Activated naive CD4-positive, alpha-beta T cell treated with anti-CD3 and anti-CD28 coated beads, Interleukin-2, amount 50 U/mL, for 16 hours (primary cell): ENCODE measurements at places on chromosomes 3 and 15.

DNA sequence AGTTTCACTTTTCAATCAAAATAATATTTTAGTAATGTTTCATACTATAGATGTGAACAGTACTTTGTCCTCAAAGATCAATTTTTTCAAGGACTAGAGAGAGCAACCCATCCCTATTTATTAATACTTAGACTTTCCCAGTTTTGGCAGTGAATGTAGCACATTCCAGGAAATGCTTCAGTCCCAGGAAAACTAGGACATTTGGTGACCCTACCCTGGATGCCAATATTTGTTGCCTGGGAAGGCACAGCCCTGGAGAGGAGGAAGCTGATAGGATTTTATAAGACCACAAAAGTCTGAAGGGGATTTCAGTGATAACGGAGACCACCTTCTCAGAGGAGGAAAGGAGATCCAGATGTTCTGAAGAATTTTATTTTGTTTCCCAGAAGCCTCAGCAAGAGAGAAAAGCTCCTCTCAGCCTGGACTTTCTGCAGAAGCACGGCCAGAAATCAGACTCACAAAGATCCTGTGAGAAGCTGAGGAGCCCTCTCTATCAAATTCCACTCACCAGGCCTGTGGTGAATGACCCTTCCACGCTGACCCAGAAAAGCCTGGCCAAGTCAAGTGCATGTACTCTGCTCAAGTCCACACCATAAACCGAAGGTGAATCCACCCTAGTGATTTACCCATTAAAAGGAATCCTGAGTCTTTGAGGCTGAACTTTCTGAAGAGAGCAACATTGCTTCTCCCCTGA is 87.7 kb upstream of the ABHD17C start:
- DNase-seq, result no peak

DNA sequence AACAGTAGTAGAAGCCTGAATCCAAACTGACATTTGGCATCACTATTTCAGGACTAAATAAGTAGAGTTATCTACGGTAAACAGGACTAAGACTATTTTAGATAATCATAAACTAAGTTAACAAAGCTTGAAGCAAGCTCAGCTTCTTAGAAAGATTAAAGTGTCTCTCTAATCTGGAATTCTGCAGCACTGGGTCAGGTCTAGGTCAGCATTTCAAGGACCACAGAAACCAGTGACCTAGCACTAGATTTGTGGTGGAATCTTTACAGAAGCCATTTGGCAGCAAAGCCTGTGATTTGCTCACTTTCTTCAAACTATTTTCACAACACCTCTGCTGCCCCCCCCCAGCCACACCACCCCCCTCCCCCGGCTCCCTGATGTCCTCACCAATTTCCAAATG is 37.5 kb downstream of the IGSF11 start:
- no peak for DNase-seq

DNA sequence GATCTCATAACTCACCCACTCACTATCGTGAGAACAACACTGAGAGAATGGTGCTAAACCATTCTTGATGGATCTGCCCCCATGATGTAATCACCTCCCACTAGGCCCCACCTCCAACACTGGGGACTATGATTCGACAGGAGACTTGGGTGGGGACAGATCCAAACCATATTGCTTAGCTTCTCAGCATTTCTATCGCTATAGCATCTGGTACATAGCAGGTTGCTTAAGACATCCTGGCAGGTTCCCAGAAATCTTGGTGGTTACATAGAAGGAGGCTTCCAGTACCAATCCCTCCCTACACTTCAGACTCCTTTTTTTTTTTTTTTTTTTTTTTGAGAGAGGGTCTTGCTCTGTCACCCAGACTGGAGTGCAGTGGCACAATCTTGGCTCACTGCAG is 487.8 kb downstream of the EDEM1 start:
- no peak for DNase-seq

DNA sequence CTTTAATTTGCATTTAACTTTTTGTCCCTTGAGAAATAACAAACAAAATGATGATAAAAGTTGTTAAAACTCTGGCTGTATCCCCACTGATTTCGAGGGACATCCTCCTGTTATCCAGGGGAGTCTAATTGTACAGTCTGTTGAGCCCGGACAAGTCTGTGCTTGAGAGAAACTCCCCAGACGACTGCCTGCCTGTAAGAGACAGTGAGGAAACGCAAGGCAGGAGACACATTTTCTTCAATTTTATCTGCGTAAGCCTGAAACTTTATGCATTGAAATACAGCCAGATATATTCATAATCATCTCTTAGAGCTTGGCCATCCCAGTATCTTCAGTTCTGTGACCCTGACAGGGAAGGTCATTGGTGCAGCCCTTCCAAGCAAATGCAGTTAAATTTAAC is 97.7 kb downstream of the ROBO2 start:
- DNase-seq, result no peak

DNA sequence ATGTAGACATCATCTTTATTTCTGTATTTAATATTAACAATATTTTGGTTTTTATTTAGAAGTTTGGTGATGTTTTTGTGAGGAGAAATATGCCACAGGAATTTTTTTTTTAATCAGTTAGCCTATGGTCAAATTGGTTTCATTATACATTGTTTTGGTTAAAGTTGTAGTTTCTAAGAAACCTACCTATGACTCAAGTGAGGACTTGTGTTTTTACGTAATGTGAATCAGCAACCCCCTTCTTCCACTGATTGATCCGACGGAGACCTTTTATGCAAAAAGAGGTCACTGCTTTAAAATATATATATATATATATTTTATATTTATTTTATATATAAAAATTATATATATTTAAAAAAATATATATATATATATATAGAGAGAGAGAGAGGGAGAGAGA is 698.1 kb downstream of the FHIT start:
- no peak for DNase-seq

DNA sequence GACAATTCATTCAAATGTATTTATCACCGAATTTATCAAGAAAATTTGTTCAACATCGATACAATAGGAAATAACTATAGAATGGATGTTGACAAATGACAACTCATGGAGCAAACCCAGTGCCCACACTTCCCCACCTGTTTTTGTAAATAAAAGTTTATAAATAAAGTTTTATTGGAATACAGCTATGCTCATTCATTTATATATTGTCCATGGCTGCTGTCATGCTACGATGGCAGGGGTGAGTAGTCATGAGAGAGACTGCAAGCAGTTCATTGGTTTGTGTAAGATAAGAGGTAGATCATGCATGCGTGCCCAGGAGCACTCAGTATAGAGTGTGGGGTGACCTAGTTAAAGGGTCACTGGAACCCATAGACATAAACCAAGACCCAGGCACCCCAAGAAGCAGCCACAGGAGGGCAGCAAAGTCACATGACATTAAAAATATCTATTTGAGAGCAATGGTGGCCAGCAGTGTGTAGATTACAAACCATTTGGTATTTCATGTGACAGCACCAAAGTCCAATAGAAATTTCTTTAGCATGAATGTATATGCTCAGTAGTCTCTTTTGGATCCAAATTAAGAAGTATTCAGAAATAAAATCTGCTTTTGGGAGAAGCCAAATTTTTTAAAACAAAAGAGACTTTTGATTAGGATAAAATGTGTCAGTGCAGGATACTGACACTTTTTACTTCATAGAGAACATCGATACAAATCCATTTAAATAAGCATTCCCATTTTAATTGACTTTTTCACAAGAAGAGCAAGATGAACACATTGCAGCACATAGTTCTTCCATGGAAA is 794.8 kb downstream of the MCTP2 start:
- peak; percentile 12 for DNase-seq

DNA sequence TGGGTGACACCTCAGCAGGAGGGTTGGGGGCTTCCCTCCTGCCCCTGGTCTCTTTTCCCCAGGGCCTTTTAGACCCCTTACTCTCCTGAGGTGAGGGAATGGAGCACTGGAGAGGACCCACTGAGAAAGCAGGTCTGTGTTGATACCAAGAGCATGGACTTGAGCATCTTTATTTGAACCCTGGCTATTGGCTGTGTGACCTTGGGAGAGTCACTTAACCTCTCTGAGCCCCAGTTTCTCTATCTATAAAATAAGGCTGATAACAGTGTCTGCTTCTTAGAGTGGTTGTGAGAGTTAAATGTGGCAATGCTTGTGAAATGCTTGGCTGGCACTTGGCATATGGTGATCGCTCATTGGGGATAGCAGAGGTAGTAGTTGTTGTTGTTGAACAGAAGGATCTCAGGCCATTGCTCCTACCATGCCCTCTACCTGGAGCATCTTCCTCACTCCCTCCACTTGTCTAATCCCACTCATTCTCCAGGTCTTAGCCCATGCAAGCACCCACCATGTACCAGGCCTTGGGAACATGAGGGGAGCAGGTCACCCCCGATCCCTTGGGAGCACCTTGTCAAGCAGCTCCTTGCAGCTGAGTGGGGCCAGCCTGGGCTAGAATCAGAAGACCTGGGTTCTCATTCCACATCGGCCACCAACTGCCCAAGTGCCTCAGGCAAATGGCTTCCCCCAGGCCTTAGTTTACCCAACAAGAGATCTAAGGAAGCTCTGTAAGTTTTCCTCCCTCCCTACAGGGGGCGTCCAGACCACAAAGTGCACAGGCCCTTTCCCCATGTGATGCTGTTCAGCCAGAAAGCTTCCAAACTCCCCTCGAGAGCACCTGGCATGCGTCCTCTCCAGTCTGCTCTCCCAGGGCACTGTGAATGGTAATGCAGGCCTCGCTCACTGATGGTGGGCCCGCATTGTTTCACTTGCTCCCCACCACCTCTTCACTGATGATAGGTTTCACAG is 96.7 kb downstream of the LSM3 start:
- no peak for DNase-seq

DNA sequence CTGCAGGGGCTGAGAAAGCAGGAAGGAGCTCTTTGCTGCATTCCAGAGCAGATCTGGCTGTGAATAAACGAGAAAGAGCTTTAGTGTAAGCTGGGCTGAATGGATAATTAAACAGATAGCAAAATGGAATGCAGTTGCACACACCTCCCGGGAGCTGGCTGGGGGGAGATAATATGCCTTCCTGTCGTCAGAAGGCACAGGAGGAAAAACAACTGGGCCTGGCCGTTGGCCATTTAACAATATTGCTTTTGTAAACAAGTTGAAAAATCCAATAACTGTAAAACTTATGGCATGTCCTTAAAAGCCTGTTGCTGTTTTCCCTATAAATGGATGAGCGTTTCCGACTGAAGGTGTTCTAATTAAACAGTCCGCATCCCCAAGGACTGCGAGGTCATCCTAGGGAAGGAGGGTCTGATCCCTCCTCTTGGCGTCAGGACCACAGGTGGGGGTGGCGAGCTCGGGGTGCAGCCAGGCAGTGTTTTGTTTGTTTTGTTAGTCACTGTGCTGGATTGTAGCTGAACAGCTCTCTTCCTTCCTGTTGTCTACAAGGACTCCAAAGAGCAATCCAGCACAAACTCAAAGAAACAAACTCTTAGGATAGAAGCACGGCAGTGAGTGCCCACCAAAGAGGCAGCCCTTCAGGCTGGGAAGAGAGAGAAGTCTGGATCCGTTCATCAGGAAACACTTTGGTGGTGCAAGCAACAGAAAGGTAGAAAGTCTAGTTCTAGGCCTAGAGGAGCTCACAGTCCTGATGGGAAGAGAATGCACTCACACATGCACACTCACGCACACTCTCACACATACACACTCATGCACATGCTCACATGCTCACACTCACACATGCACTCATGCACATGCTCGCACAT is 133.4 kb upstream of the SMAD3 start:
- no peak for DNase-seq

GRCh38 chr15:29122506-29122905 is 147.1 kb downstream of the NSMCE3 start:
- no peak for DNase-seq

- no peak for DNase-seq
Observed at GRCh38 chr15:50996641-50997040, 88.2 kb downstream of the AP4E1 start.

DNA sequence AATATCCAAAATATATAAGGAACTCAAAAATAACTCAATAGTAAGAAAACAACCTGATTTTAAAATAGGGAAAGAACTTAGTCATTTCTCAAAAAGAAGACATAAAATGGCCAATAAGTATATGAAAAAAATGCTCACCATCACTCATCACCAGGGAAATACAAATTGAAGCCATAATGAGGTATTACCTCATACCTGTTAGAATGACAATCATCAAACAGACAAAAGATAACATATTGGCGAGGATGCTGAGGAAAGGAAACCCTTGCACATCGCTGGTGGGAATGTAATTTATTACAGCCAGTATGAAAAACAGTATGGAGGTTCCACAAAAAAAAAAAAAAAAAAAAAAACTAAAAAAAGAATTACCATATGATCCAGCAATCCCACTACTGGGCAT is 38.2 kb downstream of the KPNA1 start:
- DNase-seq, result no peak

- no peak for DNase-seq
Observed at GRCh38 chr3:15556512-15556911, 35.0 kb upstream of the COLQ start.

- no peak for DNase-seq
Observed at GRCh38 chr15:98968576-98968975, 39.0 kb downstream of the PGPEP1L start.

- DNase-seq, result no peak
Observed at GRCh38 chr3:172705170-172705569, 5.7 kb downstream of the NCEH1 start.

GRCh38 chr3:135168822-135169221 is 373.8 kb downstream of the EPHB1 start:
- no peak for DNase-seq

DNA sequence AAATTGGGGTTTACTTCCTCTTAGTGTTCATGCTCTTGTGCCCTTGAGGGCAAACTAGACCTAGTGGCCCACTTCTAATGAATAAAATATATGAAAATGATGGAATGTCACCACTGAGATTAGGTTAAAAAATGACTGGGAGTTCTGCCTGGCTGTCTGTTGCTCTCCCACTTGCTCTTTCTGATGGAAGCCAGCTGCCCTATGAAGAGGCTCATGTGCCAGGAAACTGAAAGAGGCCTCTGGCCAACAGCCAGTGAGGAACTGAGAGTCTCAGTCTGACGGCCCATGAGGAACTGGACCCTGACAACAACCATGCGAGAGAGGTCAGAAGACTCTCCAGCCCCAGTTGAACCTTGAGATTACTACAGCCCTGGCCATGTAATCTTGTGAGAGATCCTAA is 107.1 kb upstream of the FHIT start:
- no peak for DNase-seq

- no peak for DNase-seq
Observed at GRCh38 chr15:42719043-42719442, 17.9 kb downstream of the CDAN1 start.

- DNase-seq, result no peak
Observed at GRCh38 chr3:120047686-120048085, 46.6 kb downstream of the GSK3B start.

- no peak for DNase-seq
Observed at GRCh38 chr3:63333815-63334214, 55.7 kb downstream of the SYNPR start.

GRCh38 chr3:146974001-146974400 is 368.9 kb upstream of the PLSCR5 start:
- DNase-seq, result no peak

DNA sequence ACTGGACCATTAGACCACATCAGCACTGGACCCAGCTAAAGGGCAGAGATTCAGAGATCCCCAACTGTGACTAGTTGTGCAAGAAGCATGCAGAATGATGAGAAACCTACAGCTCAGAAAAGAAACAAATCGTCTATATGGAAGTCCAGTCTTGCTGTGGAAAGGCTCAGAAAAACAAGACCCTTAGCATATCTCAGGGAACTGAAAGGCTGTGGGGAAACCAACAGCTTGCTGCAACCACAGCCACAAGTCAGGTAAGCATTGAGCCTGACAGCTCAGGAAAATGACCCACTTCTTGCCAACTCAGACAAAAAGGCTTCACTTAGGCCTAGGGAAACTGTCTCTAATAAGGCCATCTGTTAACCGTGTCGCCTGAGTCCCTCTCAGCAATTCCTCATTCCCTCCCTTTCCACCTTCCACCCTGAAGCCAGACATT is 145.6 kb downstream of the LSAMP start:
- DNase-seq, result no peak
